ENCODE measurements at places on chromosomes 6 and 20.

GRCh38 chr6:50936277-50936681 is 117.6 kb downstream of the TFAP2B start:
- DNase-seq, result no peak

- no peak for DNase-seq
Observed at GRCh38 chr20:20971810-20972209, 134.3 kb downstream of the LINC00237 start.

GRCh38 chr6:51007237-51007636 is 188.6 kb downstream of the TFAP2B start:
- DNase-seq, result no peak

DNA sequence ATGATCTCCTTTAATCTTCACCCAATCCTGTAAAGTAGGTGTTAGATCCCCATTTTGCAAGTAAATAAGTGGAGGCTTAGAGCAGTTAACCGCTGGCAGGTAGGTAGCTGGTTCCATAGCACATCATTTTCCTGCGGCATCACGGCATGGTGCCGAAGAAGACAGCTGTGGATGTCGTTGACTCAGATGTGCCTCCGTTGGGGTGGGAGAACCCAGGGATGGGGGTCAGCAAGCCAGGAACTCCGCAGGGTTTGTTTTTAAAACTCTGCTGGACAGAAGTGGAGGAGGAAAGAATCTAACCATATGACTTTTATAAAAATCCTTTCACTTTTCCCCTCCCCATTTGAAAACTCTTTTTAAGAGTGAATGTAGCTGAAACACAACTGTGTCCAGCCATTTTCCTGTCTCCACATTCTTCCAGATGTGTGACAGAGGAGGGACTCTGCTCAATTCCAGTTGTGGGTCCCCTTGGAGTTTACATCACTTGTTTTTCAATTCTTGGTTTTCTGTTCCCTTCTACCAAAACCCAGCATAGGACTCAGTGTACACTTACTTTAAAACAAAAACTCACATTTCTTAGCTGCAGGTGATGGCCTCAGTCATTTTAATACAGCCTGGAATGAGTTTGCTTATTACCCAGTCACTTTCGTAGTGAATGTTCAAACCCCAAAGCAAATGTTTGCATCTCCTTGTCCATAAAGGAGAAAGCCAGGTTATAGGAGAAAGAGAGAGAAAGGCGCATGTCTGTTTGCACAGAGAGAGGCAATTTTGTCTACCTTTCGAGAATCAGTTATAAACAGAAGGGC is 27.6 kb upstream of the PI16 start:
- DNase-seq, result no peak

GRCh38 chr6:141403827-141404226 is 728.9 kb upstream of the GJE1 start:
- DNase-seq, result no peak

- no peak for DNase-seq
Observed at GRCh38 chr6:121441477-121441876, 6.0 kb downstream of the GJA1 start.

DNA sequence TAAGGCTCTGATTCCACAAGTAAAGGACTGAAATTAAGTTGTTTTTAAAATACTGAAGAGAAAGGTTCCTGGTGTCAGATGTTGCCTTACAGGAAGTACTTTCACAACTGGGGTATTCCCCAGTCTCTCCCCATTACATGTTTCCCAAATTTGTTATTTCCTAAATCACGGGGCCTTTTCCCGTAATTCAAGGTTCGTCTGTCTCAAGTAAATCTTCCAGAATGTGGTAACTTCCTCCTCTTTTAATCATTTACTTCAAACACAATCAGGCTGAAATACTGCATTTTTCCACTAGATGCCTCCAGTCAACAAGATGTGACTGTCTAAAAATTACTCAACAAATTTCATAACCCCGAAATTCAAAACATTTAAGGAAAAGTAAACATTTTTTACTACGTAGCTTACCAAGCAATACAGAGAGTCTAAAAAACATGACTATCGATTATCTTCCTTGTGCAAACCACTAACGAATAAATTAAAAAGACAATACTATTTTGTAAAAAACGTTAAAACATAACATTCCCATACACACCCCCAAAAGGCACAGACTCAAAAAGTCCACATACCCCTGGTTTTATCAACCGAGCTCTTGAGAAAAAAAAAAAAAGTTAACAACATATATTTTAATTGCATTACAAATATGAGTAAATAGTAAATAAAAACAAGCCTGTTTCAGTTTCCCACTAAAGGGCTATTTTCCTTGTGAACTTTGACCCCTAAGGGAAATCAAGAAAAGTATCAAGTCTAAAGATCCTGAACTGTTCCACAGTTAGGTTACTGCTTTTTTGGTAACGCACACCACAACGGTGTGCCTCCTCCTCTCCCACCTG is 1.7 kb downstream of the SOD2 start:
- DNase-seq, result no peak

DNA sequence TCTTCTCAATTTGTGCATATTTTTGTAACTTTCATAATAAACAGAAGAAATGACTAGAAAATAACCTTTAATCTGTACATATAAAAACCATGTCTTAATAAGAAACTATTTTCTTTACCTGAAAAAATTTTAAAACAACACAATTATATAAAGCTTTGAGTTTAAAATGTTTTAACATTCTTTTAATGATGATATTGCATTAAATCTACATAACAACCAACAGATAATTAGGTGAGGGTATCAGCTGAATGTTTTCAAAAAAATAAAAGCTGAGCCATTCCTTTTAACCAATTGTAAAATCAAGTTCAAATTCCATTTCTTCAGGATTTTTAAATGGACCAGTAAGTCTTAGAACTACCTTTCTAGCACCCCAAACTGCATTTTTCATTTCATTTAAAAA is 1185.0 kb upstream of the CITED2 start:
- no peak for DNase-seq

DNA sequence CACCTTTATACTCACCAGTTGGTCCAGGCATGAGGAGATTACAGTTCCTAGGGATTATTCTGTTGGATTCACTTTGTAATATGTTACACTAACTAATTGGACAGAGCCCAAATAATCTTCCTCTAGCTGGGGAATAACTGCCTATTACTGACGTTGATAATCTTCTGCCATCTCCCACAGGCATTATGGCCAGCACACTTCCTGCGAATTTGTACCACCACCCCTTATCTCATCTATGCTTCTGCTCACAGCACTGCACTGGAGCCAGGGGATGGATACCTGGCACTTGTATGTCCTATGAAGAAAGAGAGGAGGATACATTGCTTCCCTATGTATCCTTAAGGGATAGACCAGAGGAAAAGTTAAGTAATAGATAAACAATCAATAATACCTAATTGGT is 494.8 kb upstream of the MAN1A1 start:
- DNase-seq, result no peak

- DNase-seq, result no peak
Observed at GRCh38 chr20:35901678-35902544, 52.4 kb downstream of the SCAND1 start.

DNA sequence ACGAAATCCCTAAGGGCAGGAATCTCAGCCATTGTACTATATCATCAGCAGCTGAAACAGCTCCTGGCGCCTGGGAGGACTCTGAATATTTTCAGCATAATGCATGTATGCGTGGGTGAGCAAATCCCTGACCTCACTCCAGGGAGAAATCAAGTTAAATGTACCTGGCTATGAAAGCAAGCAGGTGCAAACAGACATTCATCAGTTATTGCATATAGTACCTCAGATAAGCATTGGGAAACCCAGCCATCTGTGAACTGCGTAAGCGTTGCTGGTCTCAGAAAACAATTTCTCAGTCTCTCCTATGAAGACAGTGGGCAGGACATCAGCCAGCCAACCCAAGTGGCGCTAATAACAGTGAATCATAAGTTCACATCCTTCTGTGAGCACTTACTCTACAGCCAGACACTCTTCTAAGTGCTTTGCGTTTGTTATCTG is 622.6 kb downstream of the EPM2A start:
- no peak for DNase-seq

DNA sequence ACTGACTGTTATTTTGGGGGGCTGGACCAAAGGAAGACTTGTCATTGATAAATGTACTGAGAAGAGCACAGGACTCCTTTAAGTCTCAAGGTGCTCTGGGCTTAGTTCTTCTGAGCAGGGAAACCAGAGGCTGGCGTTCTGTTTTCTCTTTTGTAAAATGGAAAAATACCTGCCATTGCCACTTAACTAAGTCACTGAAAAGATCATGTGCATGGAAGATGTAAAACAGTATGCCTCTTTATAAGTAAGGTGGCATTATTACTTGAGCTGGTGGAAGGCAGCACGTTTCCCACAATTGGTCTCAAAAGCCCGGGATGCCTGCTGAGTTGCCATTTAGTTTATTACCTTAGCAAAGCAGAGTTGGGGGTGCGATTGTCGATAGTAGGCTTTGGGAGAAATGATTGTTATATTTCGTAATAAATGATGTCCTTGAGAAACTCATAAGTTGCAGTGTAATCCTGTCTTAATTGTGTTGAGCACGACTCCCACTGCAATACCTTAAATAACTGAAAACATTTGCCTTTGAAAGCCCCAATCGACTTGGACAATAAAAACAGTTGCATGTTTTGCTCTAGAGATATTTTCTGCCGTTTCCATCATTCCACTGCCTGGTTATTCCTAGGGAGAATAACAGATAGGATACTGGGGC is 3.6 kb downstream of the JARID2 start:
- no peak for DNase-seq

DNA sequence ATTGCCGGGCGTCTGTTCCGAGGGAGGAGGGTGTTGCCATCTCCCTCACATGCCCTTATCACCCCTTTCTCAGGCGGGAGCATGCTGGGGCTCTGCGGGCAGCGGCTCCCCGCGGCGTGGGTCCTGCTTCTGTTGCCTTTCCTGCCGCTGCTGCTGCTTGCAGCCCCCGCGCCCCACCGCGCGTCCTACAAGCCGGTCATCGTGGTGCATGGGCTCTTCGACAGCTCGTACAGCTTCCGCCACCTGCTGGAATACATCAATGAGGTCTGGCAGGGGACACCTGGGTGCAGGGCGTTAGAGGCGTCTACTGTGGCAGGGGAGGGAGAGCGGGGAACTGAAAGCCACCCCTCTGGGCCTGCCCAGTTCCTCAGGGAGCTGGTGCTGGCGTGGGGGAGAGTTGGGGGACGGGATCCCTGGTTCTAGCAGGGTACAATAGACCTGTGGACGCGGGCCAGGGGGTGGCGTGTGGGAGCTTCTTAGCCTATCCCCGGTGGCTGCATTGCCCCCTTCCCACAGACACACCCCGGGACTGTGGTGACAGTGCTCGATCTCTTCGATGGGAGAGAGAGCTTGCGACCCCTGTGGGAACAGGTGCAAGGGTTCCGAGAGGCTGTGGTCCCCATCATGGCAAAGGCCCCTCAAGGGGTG is 697 bp downstream of the PPT2 start:
- no peak for DNase-seq

DNA sequence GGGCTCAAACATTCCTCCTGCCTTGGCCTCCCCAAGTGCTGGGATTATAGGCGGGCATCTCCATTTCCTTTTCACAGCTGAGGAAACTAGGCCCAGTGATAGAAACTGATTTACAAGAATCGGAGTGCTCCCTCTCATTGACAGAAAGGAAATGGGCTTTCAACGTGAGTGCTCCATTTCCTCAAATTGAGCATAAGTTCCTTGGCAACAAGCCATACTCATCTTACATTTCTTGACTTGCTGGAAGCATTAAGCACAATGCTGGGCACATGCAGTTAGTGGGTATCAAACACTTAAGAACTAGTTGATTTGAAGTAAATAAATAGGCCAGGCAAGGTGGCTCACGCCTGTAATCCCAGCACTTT is 54.7 kb downstream of the FGD2 start:
- no peak for DNase-seq

DNA sequence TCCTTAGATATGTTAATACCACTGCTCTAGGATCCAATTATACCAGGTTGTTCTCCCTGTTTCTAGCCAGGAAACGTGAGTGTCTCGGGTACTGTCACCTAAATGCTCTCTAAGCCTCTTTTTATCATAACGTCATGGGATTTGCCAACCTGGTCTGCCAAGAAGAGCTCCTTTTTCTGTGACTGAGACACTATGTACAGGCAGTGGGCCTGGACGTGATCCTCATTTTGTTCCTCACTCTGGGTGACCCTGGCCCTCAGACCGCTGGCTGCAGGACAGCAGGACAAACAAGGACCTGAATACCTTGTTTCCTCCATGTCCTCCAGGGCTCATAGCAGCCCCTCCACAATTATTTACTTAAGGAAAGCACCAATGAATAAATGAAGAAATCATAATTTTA is 69.1 kb downstream of the CD164 start:
- no peak for DNase-seq

- DNase-seq, result no peak
Observed at GRCh38 chr20:34562641-34563040, 4.1 kb downstream of the MAP1LC3A start.

DNA sequence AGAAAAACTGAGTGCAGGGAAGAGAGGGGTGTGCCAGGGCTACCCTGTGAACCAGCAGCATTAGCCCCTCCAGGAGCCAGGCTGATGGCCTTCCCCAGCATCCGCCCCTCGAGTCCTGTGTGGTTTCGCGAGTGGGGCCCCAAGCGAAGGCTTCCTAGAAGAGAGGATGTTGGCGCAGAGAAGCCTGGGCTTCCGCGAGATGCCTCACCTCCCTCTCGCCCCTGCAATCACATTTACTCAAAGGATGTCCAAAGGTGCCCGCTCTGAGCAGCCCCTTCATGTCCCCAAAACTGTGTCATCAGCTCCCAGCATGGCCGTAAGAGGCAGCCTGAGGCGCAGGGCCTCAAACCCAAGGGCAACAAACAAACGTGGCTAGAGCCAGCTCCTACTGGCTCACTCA is 111.7 kb downstream of the PREX1 start:
- DNase-seq, result no peak

All from mesenteric fat pad (tissue), 1 donor.